Lung (tissue), 17 donors: ENCODE measurements at places on chromosomes 3 and 15.

- DNase-seq: no peak
- no peaks in the 10 kb centered on the region for H3K27me3 ChIP-seq
- no peak overlapping the region for H3K27ac ChIP-seq
- H3K36me3 ChIP-seq: peaks cover 8% of the 10 kb centered on the region
Observed at GRCh38 chr15:25724899-25725298, 138.2 kb downstream of the ATP10A start.

DNA sequence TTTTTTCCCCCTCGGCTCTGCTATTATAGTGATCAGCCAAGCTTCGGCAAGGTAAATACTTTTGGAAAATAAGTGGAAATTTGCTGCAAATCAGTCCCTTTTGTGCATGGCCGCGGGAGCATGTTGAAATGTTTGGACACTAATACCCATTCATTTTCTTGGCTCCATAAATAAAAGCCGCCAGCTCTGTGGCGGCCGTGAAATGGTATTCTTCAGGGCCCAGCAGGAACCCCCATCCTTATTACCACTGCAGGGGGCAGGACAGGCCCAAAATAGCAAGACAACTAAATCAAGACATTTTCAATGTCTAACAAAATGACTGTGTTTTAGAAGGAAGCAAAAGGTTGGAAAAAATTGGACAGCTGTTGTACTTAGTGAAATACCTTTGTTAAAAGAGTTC is 362.3 kb downstream of the NR2F2 start:
- no peak for DNase-seq
- no peaks in the 10 kb centered on the region for H3K36me3 ChIP-seq
- H3K4me3 ChIP-seq: no peak overlapping the region
- no peak overlapping the region for H3K27ac ChIP-seq
- peaks cover 5% of the 10 kb centered on the region for H3K4me1 ChIP-seq

GRCh38 chr3:120218981-120219380 is 66.0 kb downstream of the GPR156 start:
- H3K27ac ChIP-seq: no peak overlapping the region
- H3K4me3 ChIP-seq: no peak overlapping the region
- H3K4me1 ChIP-seq: no peaks in the 10 kb centered on the region
- no peaks in the 10 kb centered on the region for H3K27me3 ChIP-seq
- no peaks in the 10 kb centered on the region for H3K36me3 ChIP-seq

GRCh38 chr3:179184826-179185225 is 36.7 kb downstream of the PIK3CA start:
- no peak overlapping the region for H3K4me3 ChIP-seq
- H3K27me3 ChIP-seq: no peaks in the 10 kb centered on the region
- no peaks in the 10 kb centered on the region for H3K36me3 ChIP-seq
- no peak for DNase-seq

- no peaks in the 10 kb centered on the region for H3K27me3 ChIP-seq
- peaks cover 17% of the 10 kb centered on the region for H3K4me1 ChIP-seq
- peak overlapping the region; percentile 100 for H3K27ac ChIP-seq
Observed at GRCh38 chr3:57596495-57597126, 533 bp downstream of the ARF4 start.

DNA sequence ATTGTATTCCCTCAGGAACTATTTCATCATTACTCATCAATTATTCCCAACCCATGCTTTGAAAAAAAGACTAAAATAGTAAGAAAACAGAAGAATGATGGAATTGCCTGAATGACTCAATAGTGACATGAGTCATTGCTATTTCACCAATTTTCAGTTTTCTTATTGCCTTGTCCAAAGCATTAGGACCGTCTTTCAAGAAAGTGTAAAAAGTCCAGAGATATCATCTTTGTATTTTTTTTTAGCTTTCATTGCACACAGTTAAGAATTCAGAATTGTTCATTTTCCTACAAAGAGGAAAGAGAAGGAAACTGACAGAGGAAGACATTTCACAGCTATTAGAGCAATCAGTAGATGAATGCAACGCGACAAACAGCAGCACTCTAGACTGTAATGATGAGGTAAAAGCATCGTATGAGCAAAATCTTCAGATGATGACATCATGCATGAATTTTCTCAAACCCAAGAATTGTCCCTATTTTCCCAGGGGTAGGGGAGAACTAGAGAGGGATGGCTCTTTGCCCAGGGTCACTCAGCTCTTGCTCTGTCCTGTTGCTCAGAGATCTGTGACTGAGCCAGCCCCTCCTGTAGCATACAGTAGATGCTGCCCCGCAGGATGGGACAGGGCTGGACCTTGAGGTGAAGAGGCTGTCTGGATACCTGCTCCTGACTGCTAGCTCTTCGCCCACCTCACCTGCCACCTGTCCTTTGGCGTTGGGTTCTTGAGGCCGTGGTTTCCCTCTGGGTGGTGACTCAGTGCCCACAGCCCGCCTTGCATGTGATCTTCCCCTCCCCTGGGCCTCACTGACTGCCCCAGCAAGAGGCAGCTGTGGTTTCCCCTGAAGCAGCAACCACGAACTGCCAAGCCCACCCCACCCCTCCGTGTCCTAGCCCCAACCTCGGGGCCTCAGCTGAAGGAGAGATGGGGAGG is 84.8 kb downstream of the PPCDC start:
- no peaks in the 10 kb centered on the region for H3K27me3 ChIP-seq
- H3K4me3 ChIP-seq: no peak overlapping the region
- H3K27ac ChIP-seq: peak overlapping the region; percentile 57

- no peaks in the 10 kb centered on the region for H3K36me3 ChIP-seq
- H3K4me3 ChIP-seq: no peak overlapping the region
- H3K27me3 ChIP-seq: no peaks in the 10 kb centered on the region
- peak; percentile 86 for DNase-seq
Observed at GRCh38 chr3:106810300-106810875, 566.9 kb upstream of the CCDC54 start.

- no peaks in the 10 kb centered on the region for H3K4me1 ChIP-seq
- no peak overlapping the region for H3K27ac ChIP-seq
Observed at GRCh38 chr3:18338827-18339514, 86.2 kb downstream of the SATB1 start.

- H3K27me3 ChIP-seq: no peaks in the 10 kb centered on the region
- no peak overlapping the region for H3K27ac ChIP-seq
- peak; percentile 79 for DNase-seq
- H3K36me3 ChIP-seq: no peaks in the 10 kb centered on the region
- H3K4me3 ChIP-seq: no peak overlapping the region
- H3K4me1 ChIP-seq: peaks cover 4% of the 10 kb centered on the region
Observed at GRCh38 chr15:29668120-29668602, 154.1 kb downstream of the TJP1 start.

- no peak for DNase-seq
- H3K4me3 ChIP-seq: no peak overlapping the region
- peaks cover 28% of the 10 kb centered on the region for H3K4me1 ChIP-seq
- no peaks in the 10 kb centered on the region for H3K36me3 ChIP-seq
Observed at GRCh38 chr3:5098346-5098745, 23.7 kb upstream of the ARL8B start.

DNA sequence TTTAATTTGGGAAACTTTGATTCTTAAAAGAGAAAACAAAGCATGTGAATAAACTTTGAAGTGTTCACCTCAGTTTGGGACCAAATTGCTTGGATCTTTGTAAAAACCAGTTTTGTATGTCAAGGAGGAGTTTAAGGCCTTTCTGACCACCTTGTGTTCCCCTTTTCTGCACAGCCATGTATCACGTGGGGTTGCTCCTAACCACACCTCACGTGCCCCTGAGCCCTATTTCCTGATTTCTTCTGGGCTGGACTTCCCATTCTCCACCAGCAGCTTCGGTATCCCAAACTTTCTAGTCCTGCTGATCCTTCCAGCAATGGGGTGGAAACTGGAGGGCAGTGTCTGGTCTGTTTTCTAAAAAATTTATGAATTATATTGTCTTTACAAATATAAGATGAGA is 76.4 kb upstream of the STT3B start:
- no peak for DNase-seq
- no peak overlapping the region for H3K27ac ChIP-seq
- H3K27me3 ChIP-seq: peaks cover 2% of the 10 kb centered on the region
- no peaks in the 10 kb centered on the region for H3K36me3 ChIP-seq
- H3K4me3 ChIP-seq: no peak overlapping the region

GRCh38 chr3:61894988-61895935 is 333.9 kb downstream of the PTPRG start:
- peaks cover 4% of the 10 kb centered on the region for H3K4me1 ChIP-seq
- DNase-seq: peak; percentile 73
- H3K4me3 ChIP-seq: no peak overlapping the region
- H3K27me3 ChIP-seq: no peaks in the 10 kb centered on the region

GRCh38 chr3:132283916-132284405 is 33.2 kb upstream of the ACP3 start:
- H3K4me1 ChIP-seq: no peaks in the 10 kb centered on the region
- H3K27me3 ChIP-seq: no peaks in the 10 kb centered on the region
- H3K36me3 ChIP-seq: no peaks in the 10 kb centered on the region
- peak overlapping the region; percentile 53 for H3K27ac ChIP-seq

DNA sequence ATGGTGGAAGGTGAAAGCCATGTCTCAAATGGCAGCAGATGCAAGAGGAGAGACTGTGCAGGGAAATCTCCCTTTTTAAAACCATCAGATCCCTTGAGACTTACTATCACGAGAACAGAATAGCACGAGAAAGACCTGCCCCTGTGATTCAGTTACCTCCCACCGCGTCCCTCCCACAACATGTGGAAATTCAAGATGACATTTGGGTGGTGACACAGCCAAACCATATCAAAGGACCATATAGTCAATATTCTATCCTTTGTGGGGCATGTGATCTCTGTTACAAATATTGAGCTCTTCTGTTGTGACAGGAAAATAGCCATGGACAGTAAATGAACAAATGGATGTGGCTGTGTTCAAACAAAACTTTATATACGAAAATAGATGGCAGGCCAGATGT is 77.2 kb upstream of the ACKR4 start:
- H3K27ac ChIP-seq: no peak overlapping the region
- peaks cover 43% of the 10 kb centered on the region for H3K36me3 ChIP-seq
- H3K27me3 ChIP-seq: no peaks in the 10 kb centered on the region
- no peaks in the 10 kb centered on the region for H3K4me1 ChIP-seq
- H3K4me3 ChIP-seq: no peak overlapping the region

GRCh38 chr3:14672588-14672987 is 2.4 kb upstream of the C3orf20 start:
- peaks cover 31% of the 10 kb centered on the region for H3K36me3 ChIP-seq
- DNase-seq: no peak
- no peaks in the 10 kb centered on the region for H3K27me3 ChIP-seq
- H3K27ac ChIP-seq: no peak overlapping the region
- H3K4me3 ChIP-seq: no peak overlapping the region

- peak; percentile 29 for DNase-seq
- H3K36me3 ChIP-seq: no peaks in the 10 kb centered on the region
- H3K27ac ChIP-seq: no peak overlapping the region
- no peaks in the 10 kb centered on the region for H3K27me3 ChIP-seq
- no peak overlapping the region for H3K4me3 ChIP-seq
- H3K4me1 ChIP-seq: no peaks in the 10 kb centered on the region
Observed at GRCh38 chr3:106699122-106699521, 678.1 kb upstream of the CCDC54 start.

GRCh38 chr15:89669309-89669865 is 9.8 kb downstream of the PLIN1 start:
- H3K4me1 ChIP-seq: peaks cover 19% of the 10 kb centered on the region
- DNase-seq: no peak
- H3K4me3 ChIP-seq: no peak overlapping the region
- H3K36me3 ChIP-seq: no peaks in the 10 kb centered on the region
- no peaks in the 10 kb centered on the region for H3K27me3 ChIP-seq
- H3K27ac ChIP-seq: no peak overlapping the region

DNA sequence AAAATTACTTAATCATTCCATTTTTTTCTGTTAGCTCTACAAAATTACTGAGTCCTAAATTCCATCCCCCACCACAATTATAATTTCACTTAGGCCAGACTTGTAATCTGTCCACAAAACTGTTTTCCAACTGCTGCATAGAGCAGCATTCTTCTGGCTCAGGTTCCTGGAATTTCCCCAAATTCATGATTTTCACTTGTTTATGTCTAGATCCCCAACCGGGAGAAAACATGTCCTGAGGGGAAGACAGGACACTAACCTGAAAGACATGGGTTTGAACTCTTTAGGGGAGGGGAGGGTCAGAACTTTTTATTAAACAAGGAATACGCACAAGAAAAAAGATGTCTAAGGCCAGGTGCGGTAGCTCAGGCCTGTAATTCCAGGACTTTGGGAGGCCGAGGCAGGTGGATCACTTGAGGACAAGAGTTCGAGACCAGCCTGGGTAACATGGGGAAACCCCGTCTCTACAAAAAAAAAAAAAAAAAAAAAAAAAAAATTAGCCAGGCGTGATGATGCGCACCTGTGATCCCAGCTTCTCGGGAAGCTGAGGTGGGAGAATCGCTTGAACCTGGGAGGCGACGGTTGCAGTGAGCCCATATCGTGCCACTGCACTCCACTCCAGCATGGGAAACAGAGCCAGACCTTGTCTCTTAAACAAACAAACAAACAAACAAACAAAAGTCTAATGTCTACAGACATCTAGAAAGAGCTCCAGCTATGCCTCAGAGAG is 1.5 kb downstream of the ETFA start:
- H3K4me3 ChIP-seq: no peak overlapping the region
- H3K27me3 ChIP-seq: no peaks in the 10 kb centered on the region
- DNase-seq: no peak
- no peaks in the 10 kb centered on the region for H3K36me3 ChIP-seq
- no peak overlapping the region for H3K27ac ChIP-seq

GRCh38 chr15:52095597-52096262 is 16.8 kb downstream of the BCL2L10 start:
- no peak for DNase-seq
- H3K27me3 ChIP-seq: no peaks in the 10 kb centered on the region
- H3K27ac ChIP-seq: no peak overlapping the region
- no peak overlapping the region for H3K4me3 ChIP-seq

DNA sequence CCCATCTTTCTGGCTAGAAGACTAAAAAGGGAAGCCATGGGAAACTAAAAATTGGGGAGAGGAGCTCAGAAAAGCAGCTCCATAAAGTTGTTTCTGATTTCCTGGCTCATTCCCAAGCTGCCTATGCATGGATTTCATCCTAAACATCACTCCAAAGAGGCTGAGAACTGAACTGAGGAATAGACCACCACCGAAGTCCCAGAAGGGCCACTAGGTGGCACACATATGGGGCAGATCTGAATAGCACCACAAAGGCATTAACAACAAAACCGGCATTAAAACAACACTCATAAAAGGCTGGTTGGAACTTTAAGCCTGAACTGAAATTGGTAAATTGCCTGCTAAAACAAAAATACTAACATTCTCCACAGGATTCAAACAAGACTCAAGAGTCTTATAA is 106.3 kb downstream of the PLD1 start:
- H3K36me3 ChIP-seq: no peaks in the 10 kb centered on the region
- no peak overlapping the region for H3K27ac ChIP-seq
